ENCODE measurements at places on chromosomes 12 and 14.

DNA sequence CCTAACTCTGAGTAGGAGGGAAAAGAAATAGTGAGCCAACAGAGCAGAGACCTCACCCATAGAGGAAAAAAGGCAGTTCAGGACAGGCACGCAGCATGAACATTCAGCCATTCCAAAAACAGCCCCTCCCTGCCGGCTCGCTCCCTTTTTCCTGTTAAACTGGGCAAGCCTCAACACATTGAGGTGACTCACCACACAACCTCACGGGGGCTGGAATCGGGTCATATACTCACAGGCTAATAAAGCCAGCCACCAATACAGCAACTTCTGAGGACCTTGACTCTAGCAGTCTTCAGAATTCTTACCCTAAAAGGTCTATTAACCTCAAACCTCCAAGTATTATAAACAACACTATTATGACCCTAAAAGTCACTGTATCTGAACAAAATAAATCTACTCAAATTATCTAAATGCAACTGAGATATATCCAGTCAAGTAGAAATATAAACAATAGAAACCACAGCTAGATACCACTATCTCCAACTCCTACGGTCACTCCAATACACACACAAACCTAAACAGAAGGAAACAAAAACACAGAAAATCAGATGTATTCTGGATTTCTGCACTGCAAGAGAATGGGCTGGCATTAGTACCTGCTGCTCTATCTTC, 6.3 kb downstream of the YBX3 start:
- no peak for DNase-seq

GRCh38 chr12:12539028-12539810, 23.4 kb downstream of the DUSP16 start:
- DNase-seq: no peak

GRCh38 chr12:39912211-39912980, 193.5 kb downstream of the SLC2A13 start:
- DNase-seq: no peak

- no peak for DNase-seq
Observed at GRCh38 chr12:101299346-101299745, 19.4 kb downstream of the UTP20 start.

DNA sequence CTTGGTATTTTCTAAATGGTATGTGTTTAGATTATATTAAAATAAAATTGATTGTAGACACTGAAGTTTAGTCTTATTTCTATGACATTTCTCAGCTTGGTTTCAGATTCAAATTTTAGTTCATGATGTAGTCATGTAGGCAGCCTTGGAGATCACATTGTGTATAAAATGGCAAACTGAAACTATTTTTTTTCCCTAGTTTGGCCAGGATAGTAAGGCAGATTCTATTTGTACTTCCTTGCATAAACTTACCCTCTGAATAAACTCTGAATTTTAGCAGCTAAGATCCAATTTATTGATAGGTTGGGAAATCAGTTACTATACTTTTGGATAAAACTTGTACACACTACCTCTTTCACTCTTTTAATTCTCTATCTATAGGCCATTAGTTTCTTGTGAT, 30.4 kb downstream of the PAPOLA start:
- DNase-seq: no peak

DNA sequence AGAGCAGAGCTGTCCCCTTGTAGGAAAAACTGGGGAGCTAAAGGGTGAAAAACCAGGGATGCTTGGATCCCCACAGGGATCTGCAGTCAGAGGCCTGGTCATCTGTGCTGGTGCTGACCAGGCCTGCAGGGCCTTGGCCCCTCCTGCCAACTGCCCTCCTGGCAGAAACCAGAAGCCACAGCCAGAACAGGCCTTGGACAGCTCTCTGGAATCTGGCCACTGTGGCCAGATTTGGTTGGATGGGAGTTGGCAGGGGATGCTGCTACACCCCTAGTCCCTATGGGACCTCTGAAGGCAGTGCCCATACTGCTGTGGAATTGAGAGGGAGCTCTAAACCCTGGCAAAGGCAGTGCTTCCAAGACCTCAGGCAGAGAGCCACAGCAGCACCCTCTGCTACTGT, 9.2 kb upstream of the GPX2 start:
- no peak for DNase-seq

- DNase-seq: no peak
Observed at GRCh38 chr12:19759227-19759626, 319.9 kb downstream of the AEBP2 start.

DNA sequence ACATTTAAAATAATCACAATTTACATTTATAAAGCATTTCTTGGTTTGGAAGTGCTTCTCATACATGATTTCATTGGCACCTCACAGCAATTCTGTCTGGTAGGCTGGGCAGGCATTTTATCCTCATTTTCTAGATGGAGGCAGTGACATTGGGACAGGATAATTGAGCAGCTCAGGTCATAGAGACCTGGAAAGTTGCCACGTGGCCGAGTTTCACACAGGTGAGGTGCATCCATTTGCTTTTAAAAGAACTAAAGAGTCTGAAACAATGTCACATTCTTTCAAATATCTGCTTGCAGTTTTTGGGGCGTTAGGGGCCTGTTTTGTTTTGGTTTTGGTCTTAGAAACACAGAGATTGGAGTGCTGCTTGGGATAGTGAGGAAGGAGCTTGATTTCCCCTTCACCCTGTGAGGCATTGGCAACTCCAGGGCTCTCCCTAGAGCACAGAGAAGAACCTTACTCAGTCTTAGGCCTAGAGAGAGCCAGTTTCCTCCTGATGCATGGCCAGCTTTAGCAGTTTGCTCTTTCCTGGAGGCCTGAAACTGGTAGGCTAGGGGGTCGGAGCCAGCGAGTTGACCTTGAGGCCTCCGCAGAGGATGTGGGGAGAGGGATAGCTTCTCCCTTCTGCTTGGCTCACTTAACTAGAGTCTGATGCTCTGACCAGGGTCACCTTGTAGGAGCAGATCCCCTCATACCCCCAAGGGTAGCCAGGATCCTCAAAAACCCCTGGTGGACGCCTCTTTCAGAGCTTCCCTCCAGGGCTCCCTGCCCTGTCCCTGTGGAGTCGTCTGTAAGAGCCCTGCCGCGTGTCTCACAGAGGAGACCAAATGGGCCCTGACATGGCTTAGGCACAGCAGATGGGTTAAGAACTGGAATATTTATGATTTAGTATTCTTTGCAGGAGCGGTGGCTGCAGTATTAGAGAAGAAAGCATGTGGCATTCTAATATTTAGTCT, 34.9 kb upstream of the JDP2 start:
- no peak for DNase-seq

- peak; percentile 93 for DNase-seq
Observed at GRCh38 chr12:53379389-53380103, 430 bp upstream of the SP1 start.

DNA sequence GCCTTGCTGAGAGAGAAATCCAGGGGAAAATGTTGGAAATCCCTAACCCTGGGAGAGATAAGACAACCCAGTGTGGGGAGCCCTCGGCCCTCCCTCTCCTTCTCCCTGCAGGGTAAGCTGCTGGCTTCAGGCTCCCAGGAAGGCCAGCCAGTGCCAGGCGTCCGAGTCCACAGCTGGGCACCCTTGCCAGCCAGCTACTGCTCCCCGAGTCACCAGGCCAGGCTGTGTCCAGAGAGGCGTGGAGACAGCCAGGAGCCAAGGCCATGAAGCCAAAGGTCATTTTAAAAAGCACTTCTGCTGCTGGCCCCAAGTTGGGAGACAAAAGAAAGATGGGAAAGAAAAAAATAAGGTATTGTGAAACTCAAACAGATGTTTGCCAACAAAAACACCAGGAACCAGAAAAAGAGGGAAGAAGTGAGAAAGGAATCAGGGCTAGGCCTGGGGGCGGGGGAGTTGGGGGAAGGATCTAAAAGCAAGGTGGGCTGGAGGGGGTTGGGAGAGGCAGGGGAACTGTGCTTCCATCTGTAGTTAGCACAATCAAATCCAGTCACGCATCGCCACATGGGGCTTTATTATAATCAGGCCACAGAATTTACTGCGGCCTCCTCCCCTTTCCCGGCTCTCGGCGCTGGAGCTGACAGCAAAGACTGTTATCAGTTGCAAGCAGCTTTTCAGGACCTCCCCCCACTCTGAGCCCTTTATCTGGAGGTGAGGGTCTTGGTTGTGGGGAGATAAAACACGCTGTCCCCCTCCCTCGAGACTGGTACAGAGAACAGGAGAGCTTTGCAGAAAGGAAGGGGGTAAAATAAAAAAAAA, 33.5 kb downstream of the RBM19 start:
- DNase-seq: no peak

GRCh38 chr12:71645268-71645667, 18.4 kb downstream of the ZFC3H1 start:
- DNase-seq: no peak

- DNase-seq: no peak
Observed at GRCh38 chr12:42640391-42640790, 50.8 kb upstream of the PRICKLE1 start.

DNA sequence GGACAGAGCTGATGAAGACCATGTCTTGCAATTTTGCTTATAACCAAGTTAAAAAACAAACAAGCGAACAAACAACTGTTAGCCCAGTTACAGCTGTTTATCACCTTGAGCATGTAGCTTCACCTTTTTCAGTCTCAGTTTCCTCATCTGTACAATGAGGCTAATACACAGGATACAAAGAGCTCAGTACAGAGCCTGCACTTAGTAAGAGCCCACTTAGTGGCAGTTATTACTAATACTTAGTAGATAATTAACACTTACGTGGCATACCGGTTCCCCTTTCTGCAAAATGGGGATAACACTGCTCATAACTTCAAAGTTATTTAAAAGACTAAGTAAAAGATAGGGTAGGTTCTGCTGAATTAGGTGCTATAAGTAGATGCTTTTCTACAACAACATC, 228.0 kb downstream of the MON2 start:
- no peak for DNase-seq

- DNase-seq: no peak
Observed at GRCh38 chr12:3035815-3036702, 41.1 kb upstream of the TSPAN9 start.

- DNase-seq: no peak
Observed at GRCh38 chr14:49853158-49853477, 530 bp upstream of the NEMF start.

DNA sequence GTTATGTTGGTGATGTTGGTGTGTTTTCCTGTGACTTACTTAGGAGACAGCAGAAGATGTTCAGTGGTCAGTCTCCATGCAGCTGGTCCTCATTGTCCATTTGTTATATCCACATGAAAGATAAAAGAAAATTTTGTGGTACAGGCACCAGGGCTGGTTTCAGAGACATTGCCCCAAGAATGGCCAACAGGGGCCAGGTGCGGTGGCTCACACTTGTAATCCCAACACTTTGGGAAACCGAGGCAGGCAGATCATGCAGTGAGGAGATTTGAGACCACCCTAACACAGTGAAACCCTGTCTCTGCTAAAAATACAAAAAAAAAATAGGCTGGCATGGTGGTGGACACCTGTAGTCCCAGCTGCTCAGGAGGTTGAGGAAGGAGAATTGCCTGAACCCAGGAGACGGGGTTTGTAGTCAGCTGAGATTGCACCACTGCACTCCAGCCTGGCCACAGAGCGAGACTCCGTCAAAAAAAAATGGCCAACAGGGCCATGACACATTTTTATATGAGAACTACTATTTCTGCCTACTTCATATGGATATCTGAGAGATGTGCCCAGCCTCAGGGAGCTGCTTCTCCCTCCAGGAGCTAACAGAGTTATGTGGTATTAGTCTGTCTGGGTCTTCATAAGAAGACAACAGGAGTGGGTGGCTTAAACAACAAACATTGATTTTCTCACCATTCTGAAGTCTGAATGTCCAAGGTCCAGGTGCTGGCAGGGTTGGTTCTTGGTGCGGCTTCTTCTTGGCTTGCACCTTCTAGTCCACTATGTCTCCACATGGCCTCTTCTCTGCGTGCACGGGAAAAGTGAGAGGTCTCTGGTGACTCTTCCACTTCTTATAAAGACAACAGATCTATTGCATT, 821.7 kb downstream of the TMEM121 start:
- no peak for DNase-seq

- DNase-seq: no peak
Observed at GRCh38 chr12:72141381-72141780, 130.8 kb upstream of the TRHDE start.

DNA sequence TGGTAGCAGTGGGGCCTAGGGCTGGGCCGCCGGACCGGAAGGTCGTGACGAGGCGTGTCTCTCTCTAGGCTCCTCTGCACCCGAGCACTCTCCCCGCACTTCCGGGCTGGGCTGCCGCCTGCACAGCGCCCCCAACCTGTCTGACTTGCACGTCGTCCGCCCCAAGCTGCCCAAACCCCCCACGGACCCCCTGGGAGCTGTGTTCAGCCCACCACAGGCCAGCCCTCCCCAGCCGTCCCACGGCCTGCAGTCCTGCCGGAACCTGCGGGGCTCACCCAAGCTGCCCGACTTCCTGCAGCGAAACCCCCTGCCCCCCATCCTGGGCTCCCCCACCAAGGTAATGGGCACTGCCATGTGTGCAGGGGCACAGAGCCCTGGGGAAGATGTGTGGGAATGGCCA, 13.3 kb upstream of the PUS1 start:
- no peak for DNase-seq

DNA sequence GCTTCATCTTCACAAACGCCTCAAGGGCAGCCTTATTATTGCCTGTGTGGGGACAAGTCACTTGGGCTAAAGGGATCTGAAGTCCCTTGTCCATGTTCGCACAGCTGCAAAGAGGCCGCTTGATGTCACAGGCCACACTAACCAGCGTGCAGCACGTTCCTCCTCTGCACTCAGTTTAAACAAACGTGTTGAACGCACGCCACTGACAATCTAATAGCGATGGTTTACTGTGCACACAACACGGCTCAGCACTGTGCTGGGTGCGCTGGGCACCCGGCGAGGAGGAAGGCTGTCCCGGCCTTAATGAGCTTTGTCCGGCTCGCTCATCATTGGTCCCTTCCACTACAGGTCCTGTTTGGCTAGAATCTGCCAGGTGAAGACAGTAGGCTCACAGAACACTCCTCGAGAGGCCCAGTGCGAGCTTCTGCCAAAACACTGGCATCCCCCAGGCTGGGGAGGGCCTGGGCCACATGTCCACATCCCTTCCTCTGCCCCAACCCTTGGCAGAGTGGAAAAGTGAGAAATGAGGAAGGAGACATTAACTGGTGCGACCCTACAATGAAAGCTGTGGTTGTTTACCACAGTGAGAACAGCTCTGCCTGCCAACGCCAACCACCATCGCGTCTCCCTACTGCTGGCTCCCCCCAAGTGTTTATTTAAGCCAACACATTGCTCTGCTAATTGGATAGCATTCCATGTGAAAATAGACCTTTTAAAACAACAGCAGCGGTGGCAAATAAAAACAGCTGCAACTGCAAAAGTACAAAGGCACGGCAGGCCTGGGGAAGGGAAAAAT, 113.2 kb downstream of the RBM19 start:
- DNase-seq: no peak

DNA sequence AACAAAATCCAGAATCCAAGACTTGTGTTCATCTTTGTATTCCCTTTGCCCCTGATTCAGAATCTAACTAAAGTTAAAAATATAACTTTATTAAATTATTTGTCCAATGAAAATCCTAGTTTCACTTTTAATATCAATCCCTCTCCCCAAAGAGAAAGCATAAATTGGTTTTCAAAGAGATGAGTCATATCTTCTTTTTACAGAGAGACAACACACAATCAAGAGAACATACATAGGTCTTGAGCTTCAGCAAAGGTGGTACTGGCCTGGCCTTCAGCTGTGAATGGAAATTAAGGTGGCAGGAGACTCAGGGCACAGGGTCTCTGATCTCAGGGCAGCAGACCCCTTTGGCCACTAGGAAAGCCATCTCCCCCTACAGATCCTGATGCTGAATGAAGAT, 4.3 kb upstream of the ASCL1 start:
- DNase-seq: no peak

- no peak for DNase-seq
Observed at GRCh38 chr14:25034803-25035681, 14.9 kb downstream of the STXBP6 start.

- no peak for DNase-seq
Observed at GRCh38 chr12:31386364-31386777, 60.4 kb upstream of the SINHCAF start.

GRCh38 chr14:93045211-93045674, 70.5 kb downstream of the ITPK1 start:
- no peak for DNase-seq
